ENCODE measurements at places on chromosomes 2 and 18.

DNA sequence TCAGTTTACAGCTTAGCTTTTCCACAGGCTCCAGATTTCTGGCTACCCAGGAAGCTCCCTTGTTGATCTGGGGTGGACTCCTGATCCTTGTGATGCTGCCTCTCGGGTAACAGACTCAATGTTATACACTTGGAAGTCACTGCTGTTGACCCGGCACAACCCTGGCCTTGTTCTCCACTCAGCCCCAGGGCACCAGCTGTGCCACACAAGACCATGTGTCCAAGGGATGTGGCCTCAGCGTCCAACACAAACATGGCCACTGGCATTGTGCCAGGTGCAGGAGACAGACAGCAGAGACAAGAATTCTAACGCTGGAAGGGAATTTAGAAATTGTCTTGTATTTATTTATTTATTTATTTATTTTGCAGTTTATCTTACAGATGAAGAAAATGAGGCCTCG is 39.0 kb upstream of the PPP4R1 start:
- DNase-seq, result no peak

DNA sequence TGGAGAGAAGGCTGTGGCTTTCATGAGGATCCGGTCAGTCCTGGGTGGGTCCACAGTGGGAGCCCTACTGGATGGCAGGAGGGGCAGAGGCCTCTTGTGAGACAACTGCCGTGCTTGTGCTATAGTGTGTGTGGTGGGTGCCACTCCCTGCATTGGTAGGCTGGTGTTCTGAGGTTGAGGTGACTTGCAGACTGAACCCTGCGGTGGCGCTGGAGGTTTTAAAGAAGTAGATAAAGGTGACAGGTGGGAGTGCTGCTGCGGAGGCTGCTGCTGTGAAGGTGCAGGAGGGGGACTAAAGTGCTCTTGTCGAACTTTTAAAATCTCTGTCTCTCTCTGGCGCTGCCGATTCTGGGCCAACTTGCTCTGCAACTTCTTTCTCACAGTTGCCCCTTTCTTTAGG is 29.7 kb downstream of the INO80D start:
- DNase-seq, result no peak

DNA sequence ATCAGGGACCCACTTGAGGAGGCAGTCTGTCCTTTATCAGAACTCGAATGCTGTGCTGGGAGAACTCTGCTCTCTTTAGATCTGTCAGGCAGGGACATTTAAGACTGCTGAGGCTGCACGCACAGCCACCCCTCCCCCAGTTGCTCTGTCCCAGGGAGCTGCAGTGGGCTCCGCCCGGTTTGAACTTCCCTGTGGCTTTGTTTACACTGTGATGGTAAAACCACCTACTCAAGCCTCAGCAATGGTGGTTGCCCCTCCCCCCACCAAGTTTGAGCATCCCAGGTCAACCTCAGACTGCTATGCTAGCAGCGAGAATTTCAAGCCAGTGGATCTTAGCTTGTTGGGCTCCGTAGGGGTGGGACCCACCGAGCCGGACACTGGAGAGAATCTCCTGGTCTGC is 11.8 kb upstream of the LHCGR start:
- no peak for DNase-seq

DNA sequence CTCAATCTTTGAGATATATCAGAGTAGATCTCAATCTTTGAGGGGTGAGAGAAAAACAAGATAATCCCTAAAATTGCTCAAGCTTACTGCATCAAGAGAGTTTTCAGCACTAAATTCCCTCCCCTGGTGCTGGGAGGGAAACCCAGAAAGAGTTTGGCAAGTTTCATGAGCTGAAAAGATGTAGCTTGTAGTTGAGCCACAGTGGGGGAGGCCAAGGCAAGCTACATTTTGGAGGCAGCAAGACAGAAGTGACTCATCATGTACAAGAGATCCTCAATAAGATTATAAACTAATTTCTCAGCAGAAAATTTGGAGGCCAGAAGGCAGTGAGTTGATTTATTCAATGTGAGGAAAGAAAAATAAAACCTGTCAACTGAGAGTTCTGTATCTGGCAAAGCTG is 308.2 kb downstream of the PIEZO2 start:
- DNase-seq, result no peak

DNA sequence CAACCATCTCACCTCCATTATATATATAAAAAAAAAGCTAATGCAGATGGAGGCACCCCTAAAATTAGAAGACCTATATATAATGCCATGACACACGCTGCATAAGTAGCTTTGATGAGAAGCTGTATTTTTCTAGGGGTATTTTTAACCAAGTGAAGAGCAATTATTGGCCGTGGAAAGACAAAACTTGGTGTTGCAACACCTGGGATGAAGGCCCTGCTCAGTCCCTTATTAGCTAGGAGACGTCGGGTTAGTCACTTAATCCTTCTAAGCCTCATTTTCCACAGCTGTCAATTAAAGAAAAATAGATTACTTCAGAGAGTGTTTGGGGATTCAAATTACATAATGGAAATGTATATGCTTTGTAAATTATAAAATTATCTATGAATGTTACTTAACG is 63.0 kb downstream of the WDR75 start:
- no peak for DNase-seq

GRCh38 chr2:111178296-111178695 is 57.6 kb downstream of the BCL2L11 start:
- no peak for DNase-seq

DNA sequence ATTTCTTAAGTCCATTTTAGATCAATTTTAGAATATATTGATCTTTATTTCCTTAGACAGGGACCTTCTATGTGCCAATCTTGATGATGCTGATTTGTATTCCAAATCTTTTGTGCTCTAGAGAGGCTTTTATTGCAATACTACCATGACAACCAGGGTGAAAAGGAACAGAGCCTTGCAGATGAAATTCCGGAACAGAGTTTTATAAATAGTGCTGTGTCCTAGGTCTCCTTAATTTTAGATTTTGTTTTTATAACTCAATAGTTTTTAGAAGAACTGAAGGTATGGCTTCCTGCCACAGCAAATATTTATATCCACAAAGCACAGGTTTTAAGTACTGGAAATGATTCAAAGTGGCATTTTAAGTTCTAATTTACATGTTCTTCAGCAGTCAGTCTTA is 160.2 kb downstream of the PMAIP1 start:
- DNase-seq, result no peak

- DNase-seq, result no peak
Observed at GRCh38 chr2:239814861-239815601, 210.1 kb downstream of the NDUFA10 start.

- DNase-seq, result no peak
Observed at GRCh38 chr2:151707857-151708256, 26.4 kb downstream of the NEB start.

- no peak for DNase-seq
Observed at GRCh38 chr2:99933894-99934650, 208.3 kb downstream of the AFF3 start.

DNA sequence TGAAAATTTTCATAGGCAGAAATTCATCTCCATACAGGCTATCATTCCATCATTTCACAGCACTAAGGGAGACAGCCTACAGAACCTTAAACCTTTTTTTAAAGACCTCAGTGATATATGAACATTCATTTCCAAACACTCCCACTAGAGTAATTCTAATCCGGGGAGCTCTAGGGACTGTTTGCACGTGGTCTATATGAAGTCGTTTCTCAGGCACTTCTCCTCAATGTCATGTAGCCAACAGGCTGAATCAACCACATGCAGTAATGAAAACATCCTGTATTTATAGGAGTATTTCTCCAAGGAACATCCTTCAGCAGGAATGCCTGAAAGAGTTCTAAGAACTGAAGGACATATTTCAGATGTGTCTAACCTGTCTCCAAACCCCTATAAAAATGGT is 97.3 kb upstream of the CREB1 start:
- DNase-seq, result no peak

DNA sequence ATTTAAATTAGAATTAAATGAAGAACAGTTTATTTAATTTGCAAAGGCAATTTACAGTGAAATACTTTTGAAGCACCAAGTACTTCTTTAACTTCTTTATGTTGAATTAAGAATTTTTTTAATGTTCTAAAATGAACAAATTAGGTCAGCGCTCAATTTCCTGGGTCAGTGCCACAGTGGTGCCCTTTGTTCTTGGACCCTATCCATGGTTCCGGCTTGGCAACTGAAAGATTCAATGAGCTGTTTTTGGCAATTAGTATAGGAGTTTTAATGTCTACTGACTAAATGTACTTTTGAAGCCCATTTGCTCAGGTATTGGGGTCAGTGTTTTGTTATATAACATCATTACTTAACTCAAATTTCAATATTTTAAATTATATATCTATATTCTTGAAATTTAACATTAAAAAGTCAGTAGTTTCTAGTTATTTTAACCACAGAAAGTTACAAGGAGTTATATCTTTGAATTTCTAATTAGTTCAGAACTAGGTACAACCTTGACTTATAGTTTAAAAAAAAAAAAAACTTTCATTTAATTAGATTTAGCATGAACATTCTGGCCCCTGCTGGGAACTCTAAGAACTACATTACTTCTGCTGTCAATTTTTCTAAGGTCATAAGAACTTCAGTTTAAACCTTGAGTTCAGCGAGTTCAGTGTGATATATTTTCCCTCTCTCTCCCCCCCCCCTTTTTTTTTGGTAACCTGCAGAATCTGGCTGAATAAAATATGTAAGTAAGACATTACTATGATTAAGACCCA is 7.6 kb upstream of the MSTN start:
- DNase-seq, result no peak

DNA sequence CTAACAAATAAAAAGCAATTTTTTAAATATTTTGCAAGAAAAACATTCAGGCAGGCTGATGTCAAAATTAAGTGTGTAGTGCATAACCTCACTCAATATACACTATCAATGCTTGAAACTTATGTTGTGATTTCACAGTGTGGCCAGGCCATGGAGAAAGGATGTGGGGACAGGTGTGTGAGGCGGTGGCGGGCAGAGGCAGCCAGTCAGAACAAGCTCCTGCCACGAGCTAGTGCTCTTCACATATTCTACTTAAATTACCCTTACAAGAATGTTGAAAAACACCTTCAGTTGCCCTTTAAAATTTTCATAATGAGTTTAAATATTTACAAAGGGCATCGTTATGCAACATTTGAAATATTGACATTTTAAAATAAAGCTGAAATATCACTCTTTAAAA is 43.2 kb downstream of the CYB5A start:
- DNase-seq, result no peak

DNA sequence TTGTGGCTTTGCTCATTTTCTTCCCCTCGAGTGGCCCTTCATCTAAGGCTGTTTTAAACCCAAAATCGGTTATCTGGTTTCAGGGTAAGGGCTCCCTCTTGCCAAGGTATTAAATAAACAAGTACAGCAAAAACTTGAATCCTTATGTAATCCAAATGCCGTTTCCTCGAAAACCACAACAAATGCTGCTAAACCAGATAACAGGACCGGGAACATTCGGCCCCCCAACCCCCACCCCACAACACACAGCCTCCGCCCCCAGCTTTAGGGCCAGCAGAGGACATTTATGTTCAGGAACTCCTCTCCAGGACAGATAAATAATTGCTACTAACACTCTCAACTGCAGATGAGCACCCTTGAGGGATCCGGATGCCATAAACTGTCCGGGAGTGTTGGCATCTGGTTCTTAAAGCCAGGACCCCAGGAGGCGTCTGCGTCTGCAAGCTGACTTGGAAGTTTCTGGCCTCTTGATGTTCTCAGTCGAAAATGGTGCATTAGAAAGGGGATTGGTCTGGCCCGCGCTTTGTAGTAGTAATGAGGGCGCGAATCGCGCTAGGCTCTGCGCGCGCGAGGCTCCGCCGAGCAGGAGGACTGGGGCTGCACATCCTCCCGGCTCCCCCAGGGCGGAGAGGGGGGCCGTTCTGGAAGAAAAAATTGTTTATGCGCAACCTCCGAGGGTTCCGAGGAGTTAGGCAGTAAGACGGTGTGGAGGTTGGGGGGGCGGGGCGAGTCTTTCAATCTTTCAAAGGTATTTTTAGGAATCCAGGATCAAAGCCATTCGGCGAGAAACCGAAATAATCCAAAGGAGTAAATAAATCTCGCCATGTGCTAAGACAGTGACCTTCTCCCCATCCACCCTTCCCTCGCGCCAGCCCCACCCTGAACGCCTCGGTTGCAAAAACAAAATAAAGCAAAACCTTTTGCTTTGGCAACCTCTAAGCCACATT is 3.9 kb upstream of the ID2 start:
- no peak for DNase-seq

GRCh38 chr2:102056079-102056581 is 64.4 kb downstream of the IL1R2 start:
- no peak for DNase-seq

- DNase-seq, result no peak
Observed at GRCh38 chr2:62443886-62444285, 62.1 kb downstream of the TMEM17 start.

- DNase-seq, result no peak
Observed at GRCh38 chr18:48098538-48098937, 168.1 kb upstream of the SMAD2 start.

GRCh38 chr2:42959234-42960001 is 167.0 kb upstream of the HAAO start:
- no peak for DNase-seq

GRCh38 chr2:212448698-212449097 is 89.9 kb downstream of the ERBB4 start:
- DNase-seq, result no peak

- DNase-seq, result no peak
Observed at GRCh38 chr18:9741793-9742523, 33.9 kb downstream of the RAB31 start.

GRCh38 chr2:183219888-183220287 is 95.6 kb downstream of the NUP35 start:
- DNase-seq, result no peak

DNA sequence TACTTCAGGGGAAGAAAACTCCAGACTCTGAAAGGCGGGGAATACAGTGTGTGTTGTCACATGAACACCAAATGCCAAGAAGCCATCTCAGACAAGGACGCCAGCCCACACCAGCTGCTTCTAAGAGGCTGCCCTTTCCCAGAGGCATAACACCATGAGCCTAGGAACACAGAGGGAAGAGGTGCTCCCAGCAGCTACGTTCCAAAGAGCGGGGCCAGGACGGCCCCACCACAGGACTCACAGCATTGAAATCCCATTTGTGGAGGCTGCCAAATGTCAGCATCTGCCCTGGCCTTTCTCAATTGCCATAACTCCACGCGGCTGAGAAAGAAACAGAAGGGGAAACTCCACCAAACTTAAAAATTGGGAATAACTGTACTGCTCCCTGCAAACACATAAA is 20.1 kb upstream of the ID2 start:
- no peak for DNase-seq

DNA sequence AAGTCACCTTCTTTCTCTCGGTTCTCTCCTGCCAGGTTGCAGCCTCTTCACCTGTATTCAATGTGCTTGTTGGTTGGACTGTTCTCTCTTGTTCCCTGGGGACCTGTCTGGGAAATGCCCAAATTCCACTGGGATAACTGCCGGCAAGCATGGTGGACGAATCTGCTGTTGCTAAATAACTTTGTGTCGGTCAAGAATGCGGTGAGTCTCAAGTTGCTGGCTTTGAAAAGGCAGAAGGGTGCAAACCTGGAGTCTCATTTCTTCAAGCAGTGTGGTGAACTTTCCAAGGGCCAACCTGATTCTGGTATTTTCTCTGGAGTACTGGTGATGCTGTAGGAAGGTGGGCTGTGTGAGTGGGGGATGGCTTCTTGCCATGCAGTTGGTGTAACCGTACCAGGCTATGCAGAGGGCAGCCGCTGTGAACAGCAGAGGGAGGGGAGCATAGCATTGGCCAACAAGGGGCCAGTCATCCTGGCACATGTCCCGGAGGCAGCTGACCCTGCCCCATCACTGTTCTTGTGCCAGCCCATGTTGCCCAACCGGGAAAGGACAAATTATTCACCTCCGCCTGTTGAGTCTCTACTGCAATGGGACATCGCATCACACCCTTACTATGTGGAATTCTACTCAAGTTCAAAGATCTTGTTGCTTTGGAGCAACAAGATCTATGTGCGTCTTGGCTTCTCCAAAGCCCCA is 88.1 kb upstream of the SEC11C start:
- DNase-seq, result no peak
